ENCODE measurements at places on chromosomes 5 and 9.

DNA sequence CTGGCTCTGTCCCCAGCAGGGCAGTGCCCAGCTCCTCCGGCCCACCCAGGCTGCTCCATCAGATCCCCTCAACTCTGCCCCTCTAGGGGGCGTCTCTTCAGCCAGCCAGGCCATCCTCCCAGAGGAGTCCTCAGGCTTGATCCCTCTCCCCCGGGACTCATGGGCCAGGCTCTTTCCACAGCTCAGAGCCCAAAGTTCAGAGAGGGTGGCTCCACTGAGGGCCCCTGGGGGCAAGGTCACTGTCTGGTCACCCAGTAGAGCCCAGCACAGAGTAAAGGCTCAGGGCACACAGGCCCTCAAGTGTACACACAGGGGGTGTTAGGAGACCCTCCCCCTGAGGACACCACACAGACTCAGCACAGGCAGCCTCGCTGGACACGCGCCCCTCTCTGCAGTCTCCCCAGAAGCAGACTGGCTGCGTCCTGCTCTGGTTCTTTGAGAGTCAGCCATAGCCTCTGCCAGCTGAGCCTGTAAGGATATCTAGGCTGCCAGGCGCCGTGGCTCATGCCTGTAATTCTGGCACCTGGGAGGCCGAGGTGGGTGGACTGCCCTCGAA, 64.8 kb downstream of the PAX5 start:
- no peak for DNase-seq

- no peak for DNase-seq
Observed at GRCh38 chr9:107248714-107249113, 34.4 kb upstream of the RAD23B start.

GRCh38 chr9:33081128-33081851, 4.8 kb upstream of the SMU1 start:
- DNase-seq, result peak; percentile 25

DNA sequence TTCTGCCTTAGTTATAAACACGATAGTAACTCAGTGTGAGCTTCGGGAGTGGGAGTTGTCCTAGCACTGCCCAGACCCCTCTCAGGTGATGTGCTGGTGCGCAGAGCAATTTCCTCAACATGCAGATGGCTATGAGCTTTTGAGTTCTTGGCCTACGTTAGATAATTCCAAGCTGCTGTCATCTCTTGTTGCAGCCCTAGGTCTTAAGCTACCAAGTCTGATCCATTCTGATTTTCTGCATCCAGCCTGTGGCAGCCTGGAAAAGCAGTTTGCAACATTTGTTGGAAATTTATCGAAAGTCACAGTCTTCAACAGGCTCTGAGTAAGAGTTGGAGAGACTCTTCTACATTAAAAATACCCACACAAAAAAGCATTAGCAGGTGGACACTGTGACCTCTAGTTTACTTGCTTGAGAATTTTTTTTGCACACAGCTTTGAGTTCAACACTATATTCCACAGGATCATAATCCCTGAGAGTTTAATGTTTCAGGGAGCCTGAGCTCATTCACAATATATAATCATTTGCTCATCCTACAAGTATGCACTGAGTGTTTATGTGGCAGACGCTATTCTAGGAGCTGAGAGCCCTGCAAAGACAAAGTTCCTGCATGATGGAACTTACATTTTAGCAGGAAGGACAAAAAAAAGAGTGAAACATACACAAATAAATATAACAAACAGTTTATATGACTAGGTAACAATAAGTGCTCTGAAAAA, 91.6 kb downstream of the UBE2QL1 start:
- no peak for DNase-seq

DNA sequence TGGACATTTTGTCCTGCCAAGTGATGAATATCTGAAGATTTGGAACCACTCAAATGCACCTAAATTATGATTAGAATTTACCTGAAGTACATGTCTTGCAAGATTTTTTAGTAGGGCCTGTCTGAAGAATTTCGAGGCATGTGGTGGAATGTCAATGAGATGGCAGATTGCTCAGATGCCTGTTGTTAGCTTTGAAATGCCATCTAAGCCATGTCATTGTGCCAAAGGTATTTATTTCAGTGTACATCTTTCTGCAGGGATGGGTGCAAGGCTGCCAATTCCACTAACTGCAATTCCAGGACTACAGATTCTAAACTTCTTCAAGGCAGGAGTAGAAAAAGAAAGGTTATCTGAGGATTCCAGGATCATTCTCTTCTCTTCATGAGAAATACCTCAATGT, 9.1 kb upstream of the GNAQ start:
- no peak for DNase-seq

DNA sequence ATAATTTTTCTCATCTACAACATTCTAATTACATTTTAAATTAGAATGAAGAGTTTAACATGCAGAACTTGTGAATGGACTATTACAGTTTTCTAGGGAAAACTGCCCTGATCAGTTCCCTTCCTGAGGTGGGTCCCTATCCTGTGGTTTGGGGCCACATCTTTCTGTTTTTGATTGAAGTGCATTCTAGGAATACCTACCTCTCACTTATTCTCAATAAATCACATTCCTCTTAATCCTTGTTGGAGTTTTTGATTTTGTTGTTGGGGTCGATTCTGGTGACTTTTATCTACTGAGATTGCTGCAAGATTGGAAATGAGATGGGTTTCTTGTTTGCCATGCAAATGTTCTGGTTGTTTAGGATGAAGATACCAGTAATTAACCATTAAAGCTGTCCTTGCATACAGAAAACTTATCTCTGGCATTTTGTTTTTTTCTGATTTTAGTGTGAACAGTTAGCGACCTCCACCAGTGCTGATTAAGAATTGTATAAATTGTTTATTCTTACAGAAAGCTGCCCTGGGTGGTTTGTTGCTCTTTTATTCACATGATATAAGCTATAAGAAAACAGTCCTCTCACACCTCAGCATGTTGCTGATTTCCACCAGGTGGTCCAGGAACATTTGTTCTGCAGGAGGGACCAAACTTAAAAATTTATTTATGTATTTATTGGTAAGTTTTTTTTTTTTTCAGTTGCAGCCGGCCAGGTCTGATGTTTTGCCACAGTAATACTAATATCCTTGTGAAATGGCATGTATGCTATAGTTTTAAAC, 269.9 kb downstream of the FANCC start:
- no peak for DNase-seq

DNA sequence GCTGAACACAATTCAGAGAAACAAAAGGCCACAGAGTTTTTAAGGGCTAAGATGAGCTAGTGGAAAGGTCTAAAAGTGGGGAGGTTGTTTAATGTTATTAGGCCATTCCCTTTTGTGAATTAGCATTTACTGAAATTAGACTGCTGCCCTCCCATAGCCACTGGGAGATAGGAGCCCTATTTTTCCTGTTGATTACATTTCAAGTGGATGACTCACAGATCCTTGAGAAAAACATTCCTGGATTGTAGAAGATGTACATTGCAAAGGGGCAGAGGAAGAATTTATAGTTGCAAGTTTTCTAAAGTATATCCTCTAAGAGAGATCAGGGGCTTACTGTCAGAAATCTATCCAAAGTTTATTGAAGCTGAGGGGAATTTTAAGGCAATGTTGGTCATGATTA, 367.1 kb upstream of the IZUMO3 start:
- DNase-seq, result no peak

GRCh38 chr9:21452681-21453080, 12.4 kb downstream of the IFNA1 start:
- DNase-seq, result no peak

GRCh38 chr9:5850724-5851122, 17.8 kb upstream of the ERMP1 start:
- no peak for DNase-seq

DNA sequence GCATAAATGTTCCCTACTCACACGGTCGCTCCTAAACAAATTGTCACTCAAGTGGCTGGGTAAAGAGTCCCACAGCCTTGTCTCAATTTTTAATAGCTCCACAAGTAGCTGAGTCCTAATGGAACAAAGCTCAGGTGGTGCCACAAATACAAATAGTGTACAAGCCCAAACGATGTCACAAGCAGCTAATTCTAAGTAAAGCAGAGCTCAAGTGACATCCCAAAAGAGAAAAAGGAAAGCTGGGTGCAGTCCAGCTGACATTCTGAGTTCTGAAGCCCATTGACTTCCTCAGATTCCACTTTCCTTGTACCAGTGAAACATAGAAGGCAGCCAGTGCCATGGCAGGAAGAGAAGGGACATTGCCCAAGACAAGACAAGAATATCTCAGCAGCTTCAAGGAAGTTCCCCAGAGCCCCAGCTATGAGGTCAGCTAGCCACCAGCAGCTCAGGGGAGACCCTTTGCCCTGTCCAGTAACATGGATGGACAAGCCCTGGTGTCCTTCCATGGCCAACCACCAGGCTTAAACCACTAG, 231.2 kb upstream of the SGCD start:
- no peak for DNase-seq

DNA sequence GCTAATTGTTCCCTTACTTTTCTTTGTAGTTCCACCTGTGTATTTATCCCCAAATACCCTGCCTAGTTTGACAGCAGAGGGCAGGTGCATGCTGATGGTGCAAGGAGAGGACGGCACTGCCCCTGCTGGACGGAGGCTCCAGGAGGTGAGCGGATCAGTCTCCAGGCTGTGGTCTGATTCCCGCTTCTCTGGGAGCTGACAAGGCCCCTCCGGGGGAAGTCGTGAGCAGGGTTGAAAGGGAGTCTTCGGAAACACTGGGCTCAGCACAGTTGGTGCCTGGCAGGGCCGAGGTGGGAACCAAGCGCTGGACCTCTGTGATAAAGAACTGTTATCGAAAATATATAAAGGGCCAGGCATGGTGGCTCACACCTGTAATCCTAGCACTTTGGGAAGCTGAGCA, 52.9 kb downstream of the RASGEF1C start:
- no peak for DNase-seq

- DNase-seq, result no peak
Observed at GRCh38 chr9:1922026-1922425, 93.1 kb upstream of the SMARCA2 start.

- no peak for DNase-seq
Observed at GRCh38 chr9:83005361-83005760, 57.6 kb downstream of the RASEF start.

- DNase-seq, result no peak
Observed at GRCh38 chr5:131281133-131281867, 17.4 kb downstream of the CDC42SE2 start.

DNA sequence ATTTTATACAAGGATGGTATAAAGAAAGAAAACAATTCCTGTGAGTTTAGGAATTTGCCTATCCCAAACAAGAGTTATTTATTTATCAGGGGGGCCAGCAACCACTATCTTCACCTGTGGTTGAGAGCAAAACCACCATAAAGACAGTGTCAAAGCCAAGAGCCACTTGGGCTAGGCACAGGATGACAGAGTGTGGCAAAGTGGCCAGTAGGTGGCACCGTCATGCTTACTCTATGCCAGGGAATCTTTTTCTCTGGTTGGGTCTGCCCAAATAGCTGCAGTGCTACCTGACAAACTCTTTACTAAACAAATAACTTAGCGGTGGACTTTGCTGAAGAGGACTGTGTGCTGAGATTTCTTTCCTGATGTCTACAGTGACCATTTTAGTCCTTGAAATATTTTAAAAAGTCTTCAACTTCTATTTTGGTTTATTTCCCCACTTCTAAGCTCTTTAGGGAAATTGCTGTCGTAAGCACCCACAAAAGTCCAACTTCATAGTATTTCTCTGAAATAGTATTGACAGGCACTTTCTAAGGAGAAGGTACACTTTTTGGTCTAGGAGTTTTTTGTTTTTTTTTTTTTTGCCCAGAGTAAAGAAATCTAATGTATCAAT, 285.0 kb downstream of the RFX3 start:
- DNase-seq, result peak; percentile 5

- no peak for DNase-seq
Observed at GRCh38 chr9:117548556-117548955, 133.7 kb upstream of the ASTN2 start.

DNA sequence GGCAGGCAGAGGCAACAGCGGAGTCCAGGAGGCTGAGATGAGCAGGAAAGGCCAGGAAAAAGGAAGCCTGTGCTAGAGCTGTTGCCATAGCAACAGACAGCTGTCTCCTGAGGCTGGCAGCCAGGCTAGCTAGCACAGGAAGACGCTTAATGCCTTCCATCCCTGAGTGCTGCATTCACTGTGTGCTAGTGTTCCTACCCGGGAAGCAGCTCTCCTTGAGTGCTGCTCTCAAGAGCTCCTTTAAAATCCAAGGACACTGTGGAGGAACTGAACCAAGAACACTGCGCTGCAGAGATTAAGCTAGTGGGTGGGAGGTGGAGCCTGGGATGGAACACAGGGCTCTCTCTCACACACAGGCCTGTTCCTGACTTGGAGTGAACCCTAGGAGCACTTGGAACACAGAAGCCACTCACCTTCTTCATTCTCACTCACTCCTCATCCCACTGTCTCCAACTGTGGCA, 53.5 kb upstream of the IL7R start:
- peak; percentile 41 for DNase-seq

GRCh38 chr5:95960667-95961616, 709 bp downstream of the ELL2 start:
- DNase-seq, result peak; percentile 88

DNA sequence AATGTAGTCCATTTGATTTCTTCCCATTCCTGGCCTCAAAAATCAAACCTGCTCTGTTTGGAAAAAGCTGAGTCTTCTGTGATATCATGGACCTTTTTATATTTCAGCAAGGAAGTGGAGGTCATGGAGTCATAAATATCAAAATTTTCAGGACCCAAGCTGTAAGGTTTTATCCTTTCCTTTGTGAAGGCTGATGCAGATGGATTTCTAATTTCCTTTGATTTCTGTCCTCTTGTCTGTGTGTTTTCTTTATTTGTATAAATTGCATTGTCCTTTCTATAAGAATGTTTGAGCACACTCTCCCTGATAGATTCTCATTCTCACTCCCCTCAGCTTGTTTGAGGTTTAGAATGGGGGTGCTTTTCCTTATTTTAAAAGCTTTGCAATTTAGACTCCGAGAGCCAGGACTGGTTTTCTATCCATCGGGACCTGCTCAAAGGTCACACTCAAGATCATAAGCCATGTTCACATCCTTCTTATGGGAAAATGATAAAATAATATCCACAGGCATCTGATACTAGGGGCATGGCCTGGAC, 127.4 kb upstream of the TMEM161B start:
- no peak for DNase-seq

DNA sequence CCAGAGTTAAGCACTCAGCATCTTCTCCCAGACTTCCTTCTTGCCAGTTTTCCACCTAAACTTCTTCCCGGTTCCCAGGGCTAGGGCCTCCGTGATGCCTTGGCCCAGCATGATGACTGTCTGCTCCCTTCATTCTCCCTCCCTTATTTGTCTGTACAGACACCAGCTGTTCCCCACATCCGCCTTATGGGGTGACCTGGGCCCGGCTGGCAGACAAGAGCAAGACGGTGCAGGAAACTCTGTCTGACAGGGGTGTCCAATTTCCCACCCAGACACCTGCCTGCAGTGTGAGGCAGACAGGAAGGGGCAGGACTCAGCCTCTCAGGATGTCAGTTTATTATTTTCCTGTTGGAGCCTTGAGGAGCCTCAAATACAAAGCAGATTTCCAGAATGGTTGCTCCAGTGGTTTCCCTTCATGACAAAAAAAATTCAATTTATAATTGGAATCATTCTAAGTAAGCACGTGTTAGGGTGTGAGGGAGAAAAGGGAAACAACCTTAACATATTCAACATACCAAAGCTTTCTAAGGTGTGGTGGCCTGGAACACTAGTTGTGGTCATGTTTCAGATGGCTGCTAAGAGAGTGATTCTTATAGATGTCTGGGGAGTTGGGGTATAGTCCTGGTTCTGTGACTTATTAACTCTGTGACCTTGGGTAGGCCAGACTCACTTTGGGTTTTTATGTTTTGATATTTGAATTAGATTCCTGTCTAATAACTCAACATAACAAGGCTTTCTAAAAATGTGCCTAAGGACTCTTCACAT, 234.5 kb downstream of the PAPPA start:
- DNase-seq, result no peak

- DNase-seq, result no peak
Observed at GRCh38 chr5:68432682-68433081, 217.1 kb downstream of the PIK3R1 start.

- DNase-seq, result no peak
Observed at GRCh38 chr5:139215107-139215975, 17.2 kb upstream of the SIL1 start.

Measured in C1 segment of cervical spinal cord (tissue), 14 donors.